ENCODE measurements at places on chromosomes 13 and 19.

GRCh38 chr13:48265217-48265815 is 32.3 kb downstream of the ITM2B start:
- DNase-seq, result no peak

- DNase-seq, result no peak
Measured at GRCh38 chr19:10095622-10095947, 6.9 kb downstream of the ANGPTL6 start.

GRCh38 chr13:110387451-110388107 is 80.5 kb downstream of the COL4A2 start:
- DNase-seq, result peak; percentile 59

DNA sequence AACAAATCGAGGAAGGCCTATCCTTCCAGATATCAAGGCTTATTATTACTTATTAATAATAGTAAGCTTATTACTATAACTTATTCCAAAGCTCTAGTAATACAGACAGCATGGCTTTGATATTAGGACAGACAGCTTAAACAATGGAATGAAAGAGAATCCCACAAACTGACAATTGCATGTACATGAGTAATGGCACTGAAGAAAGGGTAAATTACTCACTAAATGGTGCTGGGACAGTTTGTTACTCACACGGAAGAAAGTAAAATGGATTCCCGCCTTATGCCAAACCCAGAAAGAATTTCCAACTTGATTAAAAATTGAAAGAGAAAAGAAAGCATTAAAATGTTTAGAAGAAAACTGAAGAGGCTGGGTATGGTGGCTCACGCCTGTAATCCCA is 60.3 kb downstream of the MIPEP start:
- no peak for DNase-seq

DNA sequence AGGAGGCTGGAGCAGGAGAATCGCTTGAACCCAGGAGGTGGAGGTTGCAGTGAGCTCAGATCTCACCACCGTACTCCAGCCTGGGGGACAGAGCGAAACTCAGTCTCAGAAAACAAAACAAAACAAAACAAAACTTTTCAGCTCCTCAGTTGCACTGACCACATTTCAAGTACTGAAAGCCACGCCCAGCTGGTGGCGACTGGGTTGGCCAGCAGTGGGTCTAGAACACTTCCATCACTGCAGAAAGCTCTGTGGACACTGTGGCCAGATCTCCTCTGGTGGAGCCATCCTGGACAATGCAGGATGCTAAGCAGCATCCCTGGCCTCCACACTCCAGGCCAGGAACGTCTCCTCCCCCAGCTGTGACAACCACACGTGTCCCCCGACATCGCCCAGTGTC is 21.1 kb downstream of the TLE2 start:
- no peak for DNase-seq

- DNase-seq, result peak; percentile 77
Measured at GRCh38 chr19:41871573-41872383, 5.3 kb upstream of the CD79A start.

DNA sequence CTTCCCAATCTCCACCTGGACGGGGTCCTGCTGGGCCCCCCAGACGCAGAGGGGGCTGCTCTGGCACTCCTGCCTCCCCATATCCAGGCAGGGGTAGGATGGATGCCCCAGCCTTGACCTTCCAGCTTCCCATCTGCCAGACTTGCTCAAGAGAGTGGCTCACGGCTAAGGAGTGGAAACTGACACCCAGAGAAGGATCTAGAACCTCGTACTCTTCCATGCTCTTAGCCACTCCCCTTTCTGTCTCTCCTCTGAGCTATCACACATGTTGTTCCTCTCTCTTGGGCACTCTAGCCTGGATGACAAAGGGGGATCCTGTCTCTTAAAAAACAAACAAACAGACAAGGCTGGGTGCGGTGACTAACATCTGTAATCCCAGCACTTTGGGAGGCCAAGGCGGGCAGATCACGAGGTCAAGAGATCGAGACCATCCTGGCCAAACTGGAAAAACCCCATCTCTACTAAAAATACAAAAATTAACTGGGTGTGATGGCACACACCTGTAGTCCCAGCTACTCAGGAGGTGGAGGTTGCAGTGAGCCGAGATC is 12.2 kb upstream of the FUT5 start:
- no peak for DNase-seq

DNA sequence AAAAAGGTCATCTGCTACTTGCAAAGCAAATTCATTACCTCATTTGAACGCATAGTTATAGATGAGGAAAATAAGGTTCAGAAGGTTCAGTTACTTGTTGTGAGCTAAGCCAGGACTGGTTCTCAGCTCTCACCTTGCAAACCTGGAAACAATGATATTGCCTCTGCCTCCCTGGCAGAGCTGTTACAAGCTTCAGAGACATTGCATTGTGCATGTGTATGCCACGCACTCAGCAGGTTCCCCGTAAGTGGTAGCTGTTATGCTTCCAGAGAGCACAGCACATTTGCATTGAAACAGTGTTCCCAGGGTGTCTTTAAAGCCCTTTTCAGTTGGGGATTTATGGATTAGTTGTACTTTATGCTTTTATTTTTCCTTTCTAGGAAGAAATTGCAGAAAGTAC is 80.6 kb downstream of the DGKH start:
- DNase-seq, result no peak

- no peak for DNase-seq
Measured at GRCh38 chr19:33678796-33679585, 57.2 kb downstream of the CHST8 start.

GRCh38 chr19:30402436-30403202 is 30.4 kb downstream of the ZNF536 start:
- DNase-seq, result no peak

DNA sequence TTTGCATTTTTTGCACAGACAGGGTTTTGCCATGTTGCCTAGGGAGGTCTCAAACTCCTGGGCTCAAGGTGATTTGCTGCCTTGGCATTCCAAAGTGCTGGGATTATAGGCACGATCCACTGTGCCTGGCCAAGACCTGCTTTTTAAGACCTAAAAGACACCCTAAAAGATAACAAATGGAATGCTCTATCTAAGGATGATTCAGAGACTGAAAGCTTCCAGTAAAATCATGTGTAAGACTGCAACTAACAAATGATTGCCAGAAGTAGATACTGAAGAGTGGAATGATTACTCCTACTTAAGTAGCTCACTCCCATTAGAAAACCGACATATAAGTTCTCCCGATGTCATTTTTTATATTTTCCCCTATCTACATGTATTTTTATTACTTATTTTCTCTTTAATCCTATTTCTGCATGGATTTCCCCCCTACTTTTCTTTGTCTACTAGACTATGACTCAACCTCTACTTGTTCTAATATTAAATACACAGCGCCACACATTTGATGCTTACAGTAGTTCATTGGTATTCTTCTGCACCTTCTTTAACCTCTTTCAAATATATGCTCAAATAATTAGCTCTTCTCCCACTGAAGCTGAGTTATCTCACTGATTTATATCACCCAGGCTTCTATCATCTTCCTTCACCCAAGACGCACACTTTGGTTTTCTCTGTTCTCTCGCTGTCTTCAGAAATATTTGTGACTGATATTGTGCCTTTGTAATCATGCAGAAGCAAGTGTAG is 32.2 kb upstream of the KLF12 start:
- no peak for DNase-seq

DNA sequence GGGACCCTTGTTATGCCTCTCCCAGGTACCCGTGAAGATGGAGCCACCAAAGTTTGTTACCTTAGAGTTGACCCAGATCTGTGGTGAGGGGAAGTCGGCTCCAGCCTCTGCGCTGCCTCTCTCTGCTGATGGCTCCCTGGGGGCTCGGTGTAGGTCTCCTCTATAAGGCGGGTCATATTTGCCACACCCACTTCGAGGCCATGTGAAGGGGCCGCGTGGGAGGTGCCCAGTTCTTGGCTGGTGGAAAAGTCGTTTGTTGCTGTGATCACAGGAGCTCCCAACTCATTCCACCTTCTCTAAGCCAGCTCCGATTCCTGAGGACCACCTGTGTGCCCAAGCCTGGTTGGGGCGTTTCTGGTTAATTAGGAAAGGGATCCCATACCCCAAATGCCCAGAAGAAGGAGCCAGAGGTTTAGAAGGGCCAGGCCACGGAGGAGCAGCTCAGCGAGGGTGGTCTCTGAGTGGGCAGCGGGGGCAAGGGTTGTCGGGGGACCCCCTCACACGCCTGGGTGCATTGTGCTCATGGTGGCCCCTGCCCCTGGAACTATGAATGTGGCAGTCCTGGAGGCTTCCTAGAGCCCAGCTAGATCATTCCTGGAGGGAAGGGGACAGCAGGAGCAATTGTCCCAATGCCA is 296.5 kb downstream of the ZNF536 start:
- DNase-seq, result no peak

DNA sequence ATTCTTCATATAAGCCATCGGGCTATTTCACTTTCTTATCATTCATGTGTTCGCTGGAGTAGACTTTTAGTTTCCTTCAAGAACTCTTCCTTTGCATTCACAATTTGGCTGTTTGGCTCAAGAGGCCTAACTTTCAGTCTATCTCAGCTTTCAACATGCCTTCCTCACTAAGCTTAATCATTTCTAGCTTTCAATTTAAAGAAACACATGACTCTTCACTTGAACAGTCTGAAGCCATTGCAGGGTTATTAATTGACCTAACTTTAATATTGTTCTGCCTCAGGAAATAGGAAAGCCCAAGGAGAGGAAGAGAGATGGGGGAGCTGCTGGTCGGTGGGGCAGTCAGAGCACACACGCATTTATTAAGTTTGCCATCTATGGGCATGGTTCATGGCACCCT is 158.1 kb downstream of the SUCLA2 start:
- no peak for DNase-seq

- DNase-seq, result no peak
Measured at GRCh38 chr13:55302568-55302967, 1838.2 kb upstream of the PRR20A start.

GRCh38 chr13:20387441-20387971 is 138.2 kb downstream of the CRYL1 start:
- no peak for DNase-seq

- DNase-seq, result no peak
Measured at GRCh38 chr13:95842898-95843297, 166.0 kb downstream of the DNAJC3 start.

DNA sequence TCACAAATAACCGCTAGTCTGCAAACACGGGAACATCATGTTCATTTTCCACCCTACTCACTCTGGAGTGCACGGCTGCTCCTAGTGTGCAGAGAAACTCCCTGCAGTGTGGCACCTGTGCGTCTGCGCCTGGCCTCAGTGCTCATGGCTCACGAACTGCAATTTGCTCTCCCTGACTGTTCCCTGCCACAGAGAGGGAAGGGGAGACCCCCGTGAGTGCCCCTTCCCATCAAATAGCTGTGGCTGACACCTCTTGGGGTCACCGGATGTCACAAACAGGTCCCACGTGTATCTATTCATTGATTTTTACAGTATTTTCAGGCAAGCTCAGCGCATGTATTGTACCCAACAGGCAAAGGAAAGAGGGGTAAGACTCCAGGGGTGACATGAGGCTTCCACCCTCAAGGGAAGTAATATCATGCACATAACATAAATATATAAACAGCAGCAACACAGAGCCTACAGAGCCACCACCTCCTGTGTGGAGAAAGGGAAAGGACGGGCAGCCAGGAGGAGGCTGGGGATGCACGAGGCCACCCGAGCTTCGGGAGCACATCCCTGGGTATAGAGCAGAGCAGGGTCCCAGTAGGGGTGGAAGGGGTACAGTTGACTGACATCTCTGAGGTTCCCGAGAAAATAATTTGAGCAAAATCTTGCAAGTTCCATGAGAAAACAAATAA is 140.3 kb upstream of the SOX1 start:
- DNase-seq, result no peak

- no peak for DNase-seq
Measured at GRCh38 chr19:57682226-57682766, 519 bp downstream of the ZNF551 start.

- DNase-seq, result no peak
Measured at GRCh38 chr19:14770944-14771839, 7.2 kb downstream of the ADGRE2 start.

DNA sequence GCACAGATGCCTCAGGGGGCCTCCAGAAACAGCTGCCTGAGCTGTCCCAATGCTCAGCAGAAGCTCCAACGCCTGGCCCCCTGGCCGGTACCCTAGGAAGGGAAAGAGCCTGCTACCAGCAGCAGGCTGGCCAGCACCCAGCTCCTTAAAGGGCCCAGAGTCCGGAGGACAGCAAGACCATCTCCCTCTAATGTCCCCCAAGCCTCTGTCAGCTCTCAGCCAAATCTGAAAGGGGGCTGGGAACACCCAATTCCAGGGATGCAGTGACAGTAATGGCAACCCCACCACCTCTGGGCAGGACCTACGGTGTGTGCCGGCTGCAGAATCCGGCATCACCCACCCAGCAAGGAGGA is 4.2 kb downstream of the PPP6R1 start:
- no peak for DNase-seq

GRCh38 chr13:33285420-33286124 is at the start of gene STARD13:
STARD13 (minus strand) TSS chr13:33285755; CDS start chr13:33285638, 117 bp downstream.
- DNase-seq, result peak; percentile 32

GRCh38 chr19:5337708-5338655 is 2.6 kb downstream of the PTPRS start:
- no peak for DNase-seq

DNA sequence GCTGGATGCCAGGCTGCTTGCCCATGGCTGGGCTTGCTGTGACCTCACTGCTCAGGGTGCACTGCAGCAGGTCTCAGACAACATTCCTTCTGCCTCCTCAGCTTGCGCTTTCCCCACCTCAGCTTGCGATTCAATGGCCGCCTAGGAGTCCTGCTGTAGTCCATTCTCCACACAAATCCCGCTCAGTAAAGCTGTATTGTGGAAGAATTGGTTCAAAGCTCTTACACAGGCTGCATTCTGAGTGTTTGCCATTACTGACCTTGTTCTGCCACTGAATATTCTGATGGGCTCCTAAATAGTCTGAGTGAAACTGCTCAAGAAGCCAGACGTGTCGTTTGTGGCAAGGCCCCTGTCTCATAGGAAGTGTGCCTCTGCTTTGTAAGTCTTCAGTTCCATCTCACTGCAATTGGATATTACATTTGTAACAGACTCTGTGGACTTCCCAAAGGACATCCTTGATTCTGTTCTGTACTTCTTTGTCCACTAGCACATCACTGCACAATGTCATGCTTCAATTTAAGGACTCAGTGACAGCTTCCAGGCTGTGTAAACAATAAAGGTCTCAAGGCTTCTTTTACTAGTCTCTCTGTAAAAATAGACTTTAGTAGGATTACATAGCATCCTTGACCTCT is 49.8 kb downstream of the KATNAL1 start:
- peak; percentile 34 for DNase-seq

- DNase-seq, result no peak
Measured at GRCh38 chr13:110790371-110790770, 76.9 kb downstream of the ING1 start.

GRCh38 chr13:48819899-48820298 is 155.8 kb upstream of the FNDC3A start:
- no peak for DNase-seq

DNA sequence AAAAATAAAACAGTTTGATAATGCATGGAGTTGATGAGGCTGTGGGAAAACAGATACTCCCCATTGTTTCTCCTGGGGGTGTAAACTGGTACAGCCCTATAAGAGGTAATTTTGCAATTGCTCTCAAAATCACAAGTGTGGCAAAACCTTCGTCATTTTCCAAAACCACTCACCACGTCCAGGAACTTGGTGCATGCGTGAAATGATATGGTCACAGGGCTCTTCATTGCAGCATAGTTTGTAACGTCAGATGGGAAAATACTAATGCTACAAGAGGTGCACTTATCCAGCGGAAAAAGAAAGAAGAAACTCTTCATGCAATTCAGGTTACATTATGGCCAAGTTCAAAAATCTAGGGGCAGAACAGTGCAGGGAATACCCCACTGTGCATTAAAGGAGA is 11.9 kb upstream of the PLAUR start:
- no peak for DNase-seq

- no peak for DNase-seq
Measured at GRCh38 chr13:62014299-62014698, 598.6 kb upstream of the PCDH20 start.
